Stimulated activated CD8-positive, alpha-beta memory T cell treated with anti-CD3 and anti-CD28 coated beads, Interleukin-7, amount 100 ng/mL, for 1 hour (primary cell): ENCODE measurements at places on chromosomes 1 and 21.

- DNase-seq: no peak
Observed at GRCh38 chr1:44016041-44016889, 15.0 kb downstream of the SLC6A9 start.

DNA sequence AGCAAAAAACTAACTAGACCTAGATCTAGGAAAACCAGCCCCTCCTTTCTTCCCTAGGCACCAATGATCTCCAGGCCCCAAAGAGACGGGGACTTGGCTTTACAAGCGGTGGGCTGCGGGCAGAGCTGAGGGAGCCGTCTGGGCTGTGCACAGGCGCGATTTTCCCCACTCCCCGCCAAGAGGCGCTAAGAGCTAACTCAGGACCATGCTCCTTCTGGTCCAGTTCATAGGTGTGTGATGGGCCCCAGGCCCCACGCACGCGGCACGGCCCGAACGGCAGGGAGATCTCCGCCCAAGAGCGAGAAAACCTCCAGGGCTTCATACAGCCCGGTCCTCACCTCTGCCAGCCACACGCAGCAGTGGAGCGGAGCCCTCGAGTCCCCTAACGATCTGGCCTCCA lies 7.5 kb upstream of the GPR153 start:
- no peak for DNase-seq

- DNase-seq: no peak
Observed at GRCh38 chr1:117584181-117584580, 21.7 kb upstream of the TENT5C start.

DNA sequence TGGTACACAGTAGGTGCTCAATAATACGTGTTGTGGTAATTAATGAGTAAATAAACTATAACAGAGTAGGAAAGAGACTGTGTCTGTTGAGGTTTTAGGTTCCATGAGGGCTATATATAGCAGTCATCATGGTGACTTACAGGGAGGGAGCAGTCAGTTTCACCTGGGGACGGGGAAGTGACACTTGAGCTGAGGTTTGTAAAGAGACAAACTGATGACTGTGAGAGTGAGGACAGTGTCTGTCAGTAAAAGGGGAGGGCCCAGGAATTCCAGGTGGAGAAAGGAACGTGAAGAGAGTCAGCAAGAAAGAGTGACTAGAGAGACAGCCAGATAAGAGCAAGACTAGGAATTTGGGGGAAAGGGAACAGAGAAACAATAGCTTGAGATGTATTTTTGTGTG lies 30.2 kb downstream of the ABCA4 start:
- DNase-seq: no peak

DNA sequence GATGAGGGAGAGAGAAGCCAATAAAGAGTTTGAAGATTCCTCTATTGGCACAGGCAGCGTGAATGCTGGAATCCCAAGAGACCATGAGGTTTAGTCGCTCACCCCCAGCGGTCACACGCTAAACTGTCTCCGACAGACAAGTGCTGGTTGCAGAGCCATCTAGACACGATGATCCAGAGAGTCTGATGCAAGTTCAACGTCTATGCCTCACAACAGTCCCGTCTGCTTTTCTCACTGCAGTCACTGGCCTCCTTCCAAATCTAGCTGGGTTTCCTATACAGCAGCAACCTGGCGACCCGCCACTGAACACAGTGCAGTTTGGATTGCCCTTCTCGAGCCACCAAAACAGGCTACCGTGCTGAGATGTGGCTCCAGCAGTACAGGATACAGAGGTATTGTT lies 98.6 kb upstream of the KRTAP19-8 start:
- DNase-seq: no peak

GRCh38 chr21:25734654-25734903 lies 125 bp downstream of the ATP5PF start:
- no peak for DNase-seq

- DNase-seq: no peak
Observed at GRCh38 chr1:98090351-98090750, 169.5 kb upstream of the DPYD start.

DNA sequence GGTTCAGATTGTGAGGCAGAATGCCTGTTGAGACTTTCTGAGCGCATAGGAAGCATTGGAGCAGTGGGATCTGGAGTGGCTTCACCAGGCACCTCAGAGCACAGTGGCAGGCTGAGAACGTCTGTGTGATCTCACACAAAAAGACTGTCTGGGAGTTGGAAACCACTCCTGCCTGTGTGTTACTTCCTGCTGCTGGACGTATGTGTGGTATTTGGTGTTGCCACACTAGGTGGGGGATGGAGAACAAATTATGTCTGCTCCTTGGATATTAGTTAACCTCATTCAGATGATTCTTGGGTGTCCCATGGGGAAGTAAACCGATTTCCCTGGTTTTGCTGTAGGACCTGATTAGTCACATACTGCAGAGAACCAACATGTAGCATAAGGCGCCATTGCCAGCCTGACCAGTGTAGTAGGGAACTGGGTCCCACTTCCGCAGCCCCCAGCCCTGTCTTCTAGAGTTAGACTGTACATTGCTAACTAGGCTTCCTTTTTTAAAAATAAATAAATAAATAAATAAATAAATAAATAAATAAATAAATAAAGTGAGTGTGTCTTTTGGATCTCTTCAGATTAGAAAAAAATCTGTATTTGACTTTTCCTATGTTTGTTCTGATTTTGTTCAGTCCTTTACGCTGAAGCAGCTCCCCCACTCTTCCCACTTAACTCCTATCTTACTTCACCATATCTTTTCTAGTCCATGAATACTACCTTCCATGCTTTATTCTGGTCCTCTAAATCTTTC lies 26.9 kb downstream of the UCK2 start:
- DNase-seq: no peak

DNA sequence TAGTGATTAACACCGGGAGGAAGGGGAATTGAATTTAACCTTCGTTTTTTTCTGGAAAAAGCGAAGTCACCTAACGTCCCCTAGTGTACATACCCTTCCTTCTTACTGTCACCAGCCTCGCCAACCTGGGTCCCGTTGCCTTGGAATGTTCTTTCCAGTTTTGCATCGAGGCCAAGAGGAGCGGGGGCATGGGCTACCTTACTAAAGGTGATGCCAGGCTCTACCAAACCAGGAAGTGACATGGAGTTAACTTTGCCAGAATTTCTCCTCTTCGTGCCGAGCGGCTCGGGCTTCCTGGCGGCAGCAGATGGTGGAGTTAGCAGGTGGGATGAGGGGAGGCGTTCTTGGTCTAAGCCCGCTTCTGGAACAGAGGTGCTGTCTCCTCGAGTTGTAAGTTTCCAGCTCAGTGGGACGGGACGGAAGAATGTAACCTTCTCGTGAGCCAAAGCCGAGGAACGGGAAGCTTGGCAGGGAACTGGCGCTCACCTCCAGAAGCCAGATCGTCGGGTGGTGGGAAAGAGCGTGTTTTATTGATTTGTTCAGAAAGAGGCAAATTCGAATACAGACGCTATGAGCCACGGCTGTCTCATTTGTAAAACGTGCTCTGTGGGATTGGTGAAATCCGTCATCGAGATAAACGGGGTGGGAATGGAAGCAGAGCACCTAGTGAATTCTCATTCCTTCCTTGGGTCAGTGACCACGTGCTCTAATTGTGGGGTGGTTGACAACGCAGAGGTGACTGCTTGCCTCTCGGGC lies 486 bp downstream of the NIPAL3 start:
- no peak for DNase-seq

- DNase-seq: no peak
Observed at GRCh38 chr1:8006037-8006963, 19.8 kb downstream of the ERRFI1 start.

- no peak for DNase-seq
Observed at GRCh38 chr1:38812981-38813380, 46.6 kb downstream of the RRAGC start.
